Activated CD4-positive, CD25-positive, alpha-beta regulatory T cell treated with anti-CD3 and anti-CD28 coated beads, Interleukin-2, amount 50 U/mL, for 24 hours (primary cell): ENCODE measurements at places on chromosomes 6 and 20.
A peak's percentile ranks its signal among the peaks of the same experiment; 100 is the strongest.

DNA sequence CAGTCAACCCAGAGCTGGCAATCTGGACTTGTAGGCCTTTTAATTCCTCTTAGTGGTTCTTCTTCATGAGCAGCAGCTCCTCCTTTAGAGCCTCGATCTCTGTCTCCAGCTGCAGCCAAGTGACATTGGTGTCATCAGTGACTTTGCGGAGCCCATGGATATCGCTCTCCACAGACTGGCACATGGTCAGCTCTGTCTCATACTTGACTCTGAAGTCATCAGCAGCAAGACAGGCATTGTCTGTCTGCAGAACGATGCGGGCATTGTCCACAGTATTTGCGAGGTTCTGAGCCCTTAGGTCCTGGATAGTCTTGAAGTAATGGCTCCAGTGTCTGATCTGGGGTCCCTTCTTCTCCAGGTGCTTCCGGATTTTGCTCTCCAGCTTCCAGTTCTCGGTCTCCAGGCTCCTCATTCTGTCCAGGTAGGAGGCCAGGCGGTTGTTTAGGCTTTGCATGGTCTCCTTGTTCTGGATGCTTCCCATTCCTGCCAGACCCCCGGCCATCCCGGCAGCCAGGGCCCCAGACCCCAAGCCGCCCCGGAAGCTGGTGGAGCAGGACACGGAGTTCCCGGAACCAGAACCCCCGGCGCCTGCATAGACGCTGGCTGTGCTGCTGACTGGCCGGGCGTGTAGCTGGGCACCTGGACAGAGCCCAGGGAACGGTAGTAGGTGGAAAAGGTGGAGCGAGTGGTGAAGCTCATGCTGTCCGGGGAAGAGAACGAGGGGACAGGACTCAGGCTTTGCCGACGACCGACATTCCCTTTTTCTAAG is 15.1 kb downstream of the RFPL4B start:
- no peak for ATAC-seq

DNA sequence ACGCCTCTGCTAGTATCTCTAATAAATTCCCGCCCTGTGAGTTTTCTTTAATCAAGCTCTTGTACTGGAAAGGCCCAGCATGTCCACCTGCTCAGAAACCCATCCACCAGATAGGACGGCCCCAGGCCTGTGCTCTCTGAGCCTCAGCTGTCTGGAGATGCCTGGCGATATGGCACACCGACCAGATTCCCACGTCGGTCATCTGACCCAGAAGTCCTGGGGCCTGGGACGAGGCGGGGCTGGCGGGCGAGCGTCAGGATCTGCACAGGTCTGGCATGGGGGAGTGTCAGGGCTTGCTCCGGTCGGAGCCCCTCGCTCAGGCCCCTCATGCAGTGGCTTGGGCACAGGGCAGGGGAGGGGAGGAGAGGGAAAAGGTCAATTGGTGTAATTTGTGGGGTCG is 10.2 kb downstream of the RNASET2 start:
- ATAC-seq = no peak

DNA sequence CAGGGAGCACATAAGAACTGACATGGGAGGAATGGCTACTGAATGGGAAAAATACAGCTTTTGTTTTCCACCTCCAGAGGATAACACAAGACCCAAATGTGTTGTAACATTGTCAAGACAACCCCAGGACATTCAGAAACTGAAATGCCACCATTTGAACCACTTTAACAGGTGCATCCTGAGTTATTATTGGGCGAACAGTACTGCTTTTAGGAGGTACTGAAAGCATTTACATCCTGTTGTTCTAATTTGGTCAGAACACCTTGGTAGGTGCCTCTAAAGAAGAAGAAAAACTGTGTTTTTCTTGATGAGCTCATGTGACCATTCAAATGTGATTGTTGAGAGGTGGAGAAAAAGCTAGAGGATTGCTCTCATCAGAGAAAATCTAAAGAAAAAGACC is 6.4 kb upstream of the TXNDC5 start:
- ATAC-seq = no peak

DNA sequence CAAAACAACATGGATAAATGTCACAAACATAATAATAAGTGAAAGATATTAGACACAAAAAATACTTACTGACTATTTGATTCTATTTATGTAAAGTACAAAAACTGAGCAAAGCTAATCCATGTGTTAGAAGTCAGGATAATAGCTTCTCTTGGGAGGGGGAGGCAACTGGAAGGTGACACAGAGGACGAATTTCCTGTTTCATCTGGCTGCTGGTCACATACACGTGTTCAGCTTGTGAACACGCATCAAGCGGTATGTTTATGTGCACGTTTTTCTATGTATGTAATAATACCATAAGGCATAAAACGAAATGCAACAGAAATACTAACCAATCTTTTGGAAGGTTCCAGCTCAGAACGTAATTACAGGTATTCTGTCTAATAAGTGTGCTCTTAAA is 54.3 kb downstream of the MKKS start:
- ATAC-seq = no peak

DNA sequence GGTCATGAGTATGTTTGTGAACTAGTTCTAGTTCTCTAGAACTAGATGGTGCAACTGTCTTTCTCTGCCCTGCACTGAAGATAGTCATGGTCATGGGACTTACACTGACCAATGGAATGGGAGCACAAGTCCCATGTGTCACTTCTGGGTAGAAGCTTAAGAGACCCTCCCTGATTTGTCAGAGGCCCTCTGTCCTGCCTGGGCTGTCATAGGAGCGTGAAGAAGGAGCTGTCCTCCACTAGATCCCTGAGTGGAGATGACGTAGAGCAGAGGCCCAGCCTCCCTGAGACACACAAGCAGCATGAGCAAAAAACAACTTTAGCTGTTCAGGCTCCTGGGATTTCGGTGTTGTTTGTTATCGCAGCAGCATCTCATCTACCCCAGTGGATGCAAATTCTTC is 514.5 kb downstream of the PREX1 start:
- no peak for ATAC-seq

GRCh38 chr6:12103158-12103557 is 91.0 kb downstream of the HIVEP1 start:
- no peak for ATAC-seq

- ATAC-seq = no peak
Observed at GRCh38 chr20:34621383-34622367, 55.2 kb downstream of the PIGU start.

- ATAC-seq = no peak
Observed at GRCh38 chr6:13988049-13988738, 63.4 kb downstream of the RNF182 start.

GRCh38 chr6:139871803-139872510 is 497.5 kb upstream of the CITED2 start:
- ATAC-seq = no peak

GRCh38 chr6:1182722-1183521 is 129.0 kb upstream of the FOXQ1 start:
- ATAC-seq = no peak

GRCh38 chr6:126069449-126069848 is 83.1 kb downstream of the TRMT11 start:
- no peak for ATAC-seq

DNA sequence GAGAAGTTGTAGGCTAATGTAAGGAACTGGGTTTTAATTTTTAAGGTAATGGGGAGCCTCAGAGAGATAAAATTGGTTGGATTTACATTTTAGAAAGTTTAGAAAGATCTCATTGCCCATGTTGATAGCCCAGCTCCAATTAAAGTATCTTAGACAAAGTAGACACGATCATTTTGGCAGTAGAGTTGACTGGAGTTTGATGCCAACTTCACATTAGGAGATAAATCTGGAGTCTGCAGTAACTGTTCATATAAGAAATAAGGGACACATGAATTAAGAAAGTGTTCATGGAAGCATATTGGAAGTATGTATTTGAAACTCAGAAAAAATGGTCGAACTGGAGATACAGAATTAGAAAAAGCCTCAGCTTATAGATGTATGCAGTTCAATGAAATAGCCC is 12.6 kb upstream of the E2F3 start:
- no peak for ATAC-seq

DNA sequence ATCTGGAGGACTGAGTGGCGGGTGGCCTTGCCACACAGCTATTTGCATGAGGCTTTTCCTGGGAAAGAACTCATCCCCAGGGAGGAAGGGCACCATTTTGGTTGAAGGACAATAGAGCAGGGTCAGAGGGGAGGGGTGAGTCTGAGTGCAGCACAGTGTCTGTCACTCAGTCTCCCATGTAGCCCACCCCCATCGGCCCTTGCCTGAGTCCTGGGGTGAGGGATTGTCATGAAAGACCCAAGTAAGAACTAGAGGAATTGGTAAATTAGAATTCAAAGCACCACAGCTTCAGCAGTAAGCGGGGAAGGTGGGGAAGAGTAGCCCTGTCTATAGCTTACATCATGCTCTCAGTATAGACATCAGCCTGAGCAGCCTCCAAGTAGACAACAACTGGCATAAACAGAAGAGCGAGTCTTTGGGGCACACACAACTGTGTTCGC is 90.4 kb upstream of the TMEM30A start:
- ATAC-seq = no peak

GRCh38 chr6:134245041-134245440 is 72.9 kb downstream of the SGK1 start:
- no peak for ATAC-seq

- no peak for ATAC-seq
Observed at GRCh38 chr6:16635810-16636602, 125.3 kb downstream of the ATXN1 start.

DNA sequence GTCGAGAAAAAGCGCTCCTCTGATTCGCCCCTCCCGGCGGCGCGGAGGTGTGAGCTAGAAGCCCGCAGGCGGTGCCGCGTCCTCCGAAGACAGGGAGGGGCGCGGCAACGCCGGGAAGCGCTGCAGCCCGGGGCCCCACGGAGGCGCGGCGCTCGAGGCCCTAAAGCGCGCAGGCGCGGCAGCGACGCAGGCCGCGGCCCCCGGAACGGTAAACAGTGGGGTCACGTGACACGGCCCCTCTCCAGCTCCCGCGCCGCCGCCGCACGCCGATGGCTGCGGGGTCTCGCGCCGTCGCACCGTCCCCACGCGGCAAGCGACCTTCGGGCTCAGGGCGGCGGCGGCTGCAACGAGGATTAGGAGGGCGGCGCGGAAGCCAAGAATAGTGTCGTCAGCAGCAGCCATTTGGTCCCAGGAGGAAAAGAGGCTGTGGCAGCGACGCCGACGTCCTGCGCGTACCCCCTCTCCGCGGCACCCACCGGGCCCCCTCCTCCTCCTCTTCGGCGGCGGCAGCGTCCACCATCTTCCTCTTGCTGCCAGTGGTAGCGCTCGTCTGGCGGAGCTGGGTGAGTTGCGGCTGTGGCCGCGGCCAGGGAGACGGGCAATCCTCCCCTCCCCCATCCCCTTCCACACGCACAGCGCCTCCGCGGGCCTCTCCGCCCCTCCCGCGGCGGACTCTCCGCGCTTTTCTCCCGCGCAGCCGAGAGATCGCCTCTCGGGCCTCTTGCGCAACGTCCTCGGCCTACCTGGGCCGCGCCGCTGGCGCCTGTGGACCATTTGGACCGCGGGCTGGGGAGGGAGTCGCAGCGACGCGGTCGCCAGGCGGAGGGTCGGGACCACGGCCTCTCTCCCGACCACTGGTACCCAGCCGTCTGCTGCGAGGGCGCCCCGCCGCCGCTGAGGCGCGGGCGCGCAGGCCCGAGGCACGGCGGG is at the start of gene PHF3:
TSS of gene PHF3 (plus strand) at position 215 of the 930 bp plus-strand sequence. CDS start 10,750 bp downstream, outside the sequence.
- ATAC-seq = peak; percentile 90

- ATAC-seq = no peak
Observed at GRCh38 chr6:148177589-148178233, 164.9 kb upstream of the SASH1 start.

DNA sequence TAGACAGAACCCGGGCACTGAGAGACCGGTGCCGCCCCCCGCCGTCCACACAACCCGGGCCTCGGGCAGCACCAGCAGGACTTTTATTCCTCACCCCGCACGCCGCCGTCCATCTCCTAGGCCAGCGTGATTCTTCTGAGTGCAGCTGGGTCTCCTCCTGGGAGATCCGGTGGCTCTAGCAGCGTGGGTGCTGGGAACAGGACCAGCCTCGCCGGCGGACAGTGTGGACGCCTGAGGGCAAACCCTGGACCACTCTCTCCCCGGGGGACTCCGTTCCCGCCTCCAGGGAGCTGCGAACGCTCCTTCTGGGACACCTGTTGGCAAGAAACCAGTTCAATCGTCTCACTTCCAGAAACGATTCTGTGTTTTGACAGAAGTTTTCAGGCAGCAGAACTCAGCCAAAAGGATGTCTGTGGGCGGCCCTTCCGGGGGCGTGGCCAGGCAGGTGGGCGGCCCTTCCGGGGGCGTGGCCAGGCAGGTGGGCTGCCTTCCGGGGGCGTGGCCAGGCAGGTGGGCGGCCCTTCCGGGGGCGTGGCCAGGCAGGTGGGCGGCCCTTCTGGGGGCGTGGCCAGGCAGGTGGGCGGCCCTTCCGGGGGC is 130.7 kb downstream of the DLL1 start:
- no peak for ATAC-seq

- ATAC-seq = no peak
Observed at GRCh38 chr20:23641936-23642751, 4.4 kb upstream of the CST3 start.

GRCh38 chr6:170258407-170258806 is 32.5 kb downstream of the DLL1 start:
- ATAC-seq = no peak

GRCh38 chr6:21907291-21907690 is 313.7 kb downstream of the SOX4 start:
- ATAC-seq = no peak

DNA sequence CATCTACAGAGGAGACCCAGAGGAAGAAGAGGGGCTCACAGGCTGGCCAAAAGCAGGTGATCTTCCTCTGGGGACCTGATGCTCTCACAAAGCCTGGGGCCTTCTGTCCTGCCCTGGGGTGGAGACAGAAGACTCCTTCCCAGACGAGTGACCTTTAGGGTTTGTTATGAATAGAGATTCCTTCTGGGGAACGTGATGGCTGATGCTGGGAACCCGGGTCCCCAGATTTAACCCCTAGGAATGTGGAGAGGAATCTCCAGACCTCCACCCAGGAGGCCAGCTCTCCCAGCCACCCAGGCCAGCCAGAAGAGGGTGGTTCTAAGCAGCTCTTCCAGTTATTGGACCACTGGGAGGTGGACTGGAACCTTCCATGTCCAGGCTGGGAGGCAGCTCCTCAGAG is 16.8 kb upstream of the CCN5 start:
- ATAC-seq = no peak

GRCh38 chr6:39911513-39912125 is 22.6 kb downstream of the MOCS1 start:
- no peak for ATAC-seq

DNA sequence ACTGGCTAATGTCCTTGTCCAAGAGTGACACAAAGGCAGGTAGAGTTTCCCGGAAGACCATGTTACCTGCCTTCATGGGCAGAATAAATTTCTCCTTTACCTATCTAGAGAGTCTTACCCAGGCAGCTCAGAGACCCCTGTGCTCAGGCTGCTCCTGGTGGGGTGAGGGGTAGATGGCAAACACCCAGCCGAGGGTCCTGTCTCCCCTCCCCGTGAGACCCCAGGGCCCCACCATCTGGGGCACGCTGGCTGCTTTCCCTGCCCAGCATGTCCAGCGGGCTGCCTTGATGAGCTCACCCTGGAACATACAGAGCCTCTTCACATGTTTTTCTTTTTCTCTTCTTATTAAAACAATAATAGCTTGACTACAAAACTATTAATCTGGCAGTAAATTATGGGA is 116.5 kb downstream of the EDN3 start:
- no peak for ATAC-seq

GRCh38 chr6:22313796-22314195 is 17.0 kb upstream of the PRL start:
- ATAC-seq = no peak
